SW480 (cell line): ENCODE measurements at places on chromosomes 2 and 18.
A peak's percentile ranks its signal among the peaks of the same experiment; 100 is the strongest.

DNA sequence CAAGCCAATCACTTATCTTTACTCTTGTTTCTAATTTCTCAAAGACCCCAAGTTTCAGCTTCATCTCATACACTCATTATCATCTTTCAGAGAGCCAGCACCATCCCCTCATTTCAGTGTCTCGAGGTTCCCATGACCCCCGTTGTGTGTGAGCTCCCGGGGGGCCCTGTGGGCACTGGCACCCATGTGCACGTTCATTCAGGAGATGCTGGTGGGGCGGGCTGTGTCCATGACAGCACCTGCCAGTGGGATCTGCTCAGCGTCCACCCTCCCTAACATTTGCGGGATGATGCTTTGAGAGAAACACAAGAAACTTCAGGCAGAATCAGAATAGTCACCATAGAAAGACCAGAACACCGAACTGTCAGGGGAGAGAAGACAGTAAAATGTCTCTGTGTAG lies 120.5 kb downstream of the MBP start:
- DNase-seq, result no peak

DNA sequence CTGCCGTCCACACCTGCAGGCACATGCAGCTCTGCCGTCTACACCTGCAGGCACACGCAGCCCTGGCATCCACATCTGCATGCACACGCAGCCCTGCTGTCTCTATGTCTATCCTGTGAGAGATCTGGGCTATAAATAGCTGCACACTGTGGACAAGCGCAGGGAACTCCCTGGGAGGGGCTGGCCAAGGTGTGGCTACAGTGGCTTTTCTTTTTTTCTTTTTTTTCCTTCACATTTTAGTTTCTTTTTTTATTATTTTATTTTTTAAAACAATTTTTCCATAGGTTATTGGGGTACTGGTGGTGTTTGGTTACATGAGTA lies 42.0 kb downstream of the TMEM182 start:
- peak; percentile 62 for DNase-seq

- no peak for DNase-seq
Measured at GRCh38 chr2:85917887-85918795, 29.4 kb upstream of the ST3GAL5 start.

DNA sequence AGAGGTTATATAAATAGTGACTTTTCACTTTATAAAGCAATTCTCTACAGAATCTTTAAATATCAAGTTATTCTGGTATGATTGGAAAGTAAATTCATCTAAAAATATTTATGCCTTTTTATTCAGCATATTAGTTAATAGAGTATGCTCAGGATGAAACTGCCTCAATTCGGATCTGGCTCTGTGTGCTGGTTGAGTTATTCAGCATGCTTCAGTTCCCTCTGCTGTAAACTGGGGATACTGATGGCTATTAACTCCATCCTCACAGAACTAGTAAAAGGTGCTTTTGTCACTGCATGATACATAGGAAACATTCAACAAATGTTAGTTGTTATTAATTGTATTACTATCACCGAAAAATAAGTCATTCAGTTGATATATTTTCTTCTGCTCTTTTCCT lies 250.3 kb downstream of the NRXN1 start:
- no peak for DNase-seq

- no peak for DNase-seq
Measured at GRCh38 chr18:68707646-68708045, 7.3 kb downstream of the TMX3 start.

- DNase-seq, result no peak
Measured at GRCh38 chr18:49400398-49401072, 59.9 kb downstream of the DYM start.

- no peak for DNase-seq
Measured at GRCh38 chr2:239378021-239378917, 22.6 kb downstream of the HDAC4 start.

- DNase-seq, result peak; percentile 84
Measured at GRCh38 chr2:95345563-95346230, 48.5 kb downstream of the KCNIP3 start.

- no peak for DNase-seq
Measured at GRCh38 chr18:34972765-34973414, 68.3 kb upstream of the MAPRE2 start.

DNA sequence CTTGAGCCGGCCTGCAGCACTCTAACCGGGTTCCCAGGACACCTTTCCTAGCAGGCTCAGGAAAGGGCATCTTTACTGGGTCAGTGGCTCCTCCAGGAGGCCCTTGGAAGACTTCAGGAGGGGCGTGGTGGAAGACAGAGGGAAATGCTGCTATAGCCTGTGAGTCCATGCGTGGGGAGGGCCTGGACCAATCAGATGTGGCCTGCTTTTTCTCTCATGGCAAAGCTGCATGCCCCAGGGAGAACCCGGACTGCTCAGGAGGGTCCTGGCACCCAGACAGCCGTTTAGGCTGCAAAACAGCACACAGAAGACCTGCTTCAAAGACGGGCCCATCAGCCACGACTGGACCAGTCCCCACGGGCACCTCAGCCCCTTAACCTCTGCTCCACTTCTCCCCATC lies 84.4 kb downstream of the EIPR1 start:
- DNase-seq, result no peak

DNA sequence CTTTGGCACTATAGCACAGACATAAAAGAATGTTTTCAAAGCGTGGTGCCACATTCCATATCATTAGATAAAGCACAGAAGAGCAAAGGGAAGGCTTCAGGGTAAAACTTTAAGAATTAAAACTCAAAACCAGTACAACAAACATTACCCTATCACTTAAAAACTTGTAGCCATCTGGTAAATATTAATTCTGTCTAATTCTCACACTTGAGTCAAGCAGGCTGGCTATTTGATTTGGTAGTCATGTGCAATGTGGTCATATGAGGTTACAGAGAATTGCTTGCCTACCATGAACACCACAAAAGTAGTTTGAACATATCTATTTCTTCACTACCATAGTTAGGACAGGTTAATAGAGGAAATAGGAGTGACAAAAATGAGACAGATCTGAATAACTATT lies 244.9 kb downstream of the IRS1 start:
- DNase-seq, result no peak

- DNase-seq, result no peak
Measured at GRCh38 chr2:224405412-224405811, 3.5 kb upstream of the FAM124B start.

DNA sequence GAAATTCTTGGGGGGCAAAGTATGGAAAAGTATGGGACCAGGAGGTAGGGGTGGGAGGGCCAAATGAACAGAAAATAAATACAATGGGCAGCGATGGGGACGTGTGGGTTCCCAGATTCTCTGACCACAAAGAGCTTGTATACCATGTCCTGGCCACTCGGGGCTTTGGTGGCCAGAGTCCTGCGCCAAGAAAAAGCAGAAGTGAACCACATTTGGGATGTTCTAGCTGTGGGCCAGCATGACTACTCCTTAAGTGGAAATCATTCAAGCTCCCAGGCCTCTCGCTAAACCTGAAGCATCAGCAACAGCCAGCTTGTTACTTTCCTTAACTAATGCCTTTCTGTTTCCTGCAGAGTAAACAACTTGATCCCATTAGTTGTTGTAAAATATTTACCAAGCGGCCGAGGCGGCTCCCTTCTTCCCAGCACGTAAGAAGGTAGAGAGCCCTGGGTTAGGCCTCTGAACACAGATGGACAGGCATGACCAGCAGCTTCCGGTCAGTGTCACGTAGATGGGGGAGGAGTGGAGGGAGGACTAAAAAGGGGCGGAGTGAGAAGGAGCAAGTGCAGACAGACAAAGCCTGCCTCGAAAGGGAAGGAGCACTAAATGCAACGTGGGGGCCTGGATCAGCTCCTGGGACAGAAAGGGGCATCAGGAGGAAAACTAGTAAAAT lies 88.2 kb downstream of the GALNT14 start:
- no peak for DNase-seq

DNA sequence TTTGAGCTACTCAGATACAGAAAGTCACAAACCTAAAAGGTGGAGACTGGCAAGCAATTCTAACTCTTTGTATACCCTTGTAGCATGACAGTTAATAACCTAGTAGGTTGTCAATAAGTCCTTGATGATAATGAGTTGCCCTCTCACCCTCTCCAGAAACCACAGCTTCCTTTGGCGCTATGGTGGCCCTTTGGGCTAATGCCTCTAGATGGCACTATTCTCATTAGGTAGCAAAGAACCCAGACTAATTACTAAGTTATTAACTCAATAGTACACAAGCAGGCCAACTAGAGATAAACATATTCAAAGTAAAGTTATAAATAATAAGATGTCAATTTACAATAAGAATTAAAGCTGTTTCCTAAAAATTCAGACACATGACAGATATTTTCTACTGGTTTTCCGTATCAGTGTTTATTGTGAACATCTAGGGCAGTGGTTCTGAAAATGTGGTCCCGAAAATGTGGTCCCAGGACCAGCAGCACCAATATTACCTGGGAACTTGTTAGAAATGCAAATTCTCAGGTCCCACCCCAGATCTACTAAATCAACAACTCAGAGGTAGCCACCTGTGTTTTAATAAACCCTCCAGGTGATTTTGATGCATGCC lies 41.1 kb downstream of the LDAH start:
- DNase-seq, result peak; percentile 54

DNA sequence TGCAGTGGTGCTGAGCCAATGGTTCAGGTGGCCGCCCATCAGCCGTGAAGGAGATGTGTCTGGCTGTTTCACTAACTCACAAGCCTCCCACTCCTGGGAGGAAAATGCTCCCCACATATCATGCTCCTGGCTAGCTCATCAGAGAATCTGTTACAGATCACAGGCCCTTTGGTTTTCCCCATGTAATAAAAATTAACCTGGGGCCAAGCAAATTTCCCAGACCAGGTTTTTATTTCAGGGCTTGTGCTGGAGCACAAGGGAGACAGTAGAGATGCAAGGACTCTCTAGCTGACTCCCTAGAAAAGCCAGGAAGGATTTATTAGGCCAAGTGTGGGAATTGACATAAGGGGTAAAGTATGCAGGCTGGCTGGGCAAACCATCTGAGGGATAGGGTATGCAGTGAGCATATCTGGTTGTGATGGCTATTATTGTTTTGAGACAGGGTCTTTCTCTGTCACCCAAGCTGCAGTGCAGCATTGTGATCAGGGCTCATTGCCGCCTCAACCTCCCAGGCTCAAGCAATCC lies 40.6 kb upstream of the CCBE1 start:
- no peak for DNase-seq

DNA sequence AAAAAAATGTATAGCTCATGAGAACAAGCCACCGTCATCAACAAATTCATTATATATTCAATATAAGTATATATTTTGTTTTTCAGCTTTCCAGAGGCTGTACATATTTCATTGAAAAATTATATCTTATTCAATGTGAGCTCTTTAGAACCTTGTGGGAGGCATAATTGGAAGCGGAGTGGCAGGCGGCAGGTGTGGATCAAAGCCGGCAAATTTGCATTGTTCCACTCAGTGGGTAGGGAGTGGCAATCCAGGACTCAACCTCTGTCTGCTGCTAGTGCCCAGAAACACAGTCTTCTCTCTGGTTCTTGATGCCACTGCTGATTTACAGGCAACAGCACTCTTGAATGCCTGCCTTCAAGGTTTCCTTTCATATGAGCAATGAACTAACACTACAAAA lies 46.9 kb downstream of the GCA start:
- peak; percentile 28 for DNase-seq

- DNase-seq, result no peak
Measured at GRCh38 chr2:36960005-36960675, 6.2 kb downstream of the STRN start.

GRCh38 chr2:218129458-218130135 lies 3.8 kb downstream of the CXCR2 start:
- peak; percentile 27 for DNase-seq

DNA sequence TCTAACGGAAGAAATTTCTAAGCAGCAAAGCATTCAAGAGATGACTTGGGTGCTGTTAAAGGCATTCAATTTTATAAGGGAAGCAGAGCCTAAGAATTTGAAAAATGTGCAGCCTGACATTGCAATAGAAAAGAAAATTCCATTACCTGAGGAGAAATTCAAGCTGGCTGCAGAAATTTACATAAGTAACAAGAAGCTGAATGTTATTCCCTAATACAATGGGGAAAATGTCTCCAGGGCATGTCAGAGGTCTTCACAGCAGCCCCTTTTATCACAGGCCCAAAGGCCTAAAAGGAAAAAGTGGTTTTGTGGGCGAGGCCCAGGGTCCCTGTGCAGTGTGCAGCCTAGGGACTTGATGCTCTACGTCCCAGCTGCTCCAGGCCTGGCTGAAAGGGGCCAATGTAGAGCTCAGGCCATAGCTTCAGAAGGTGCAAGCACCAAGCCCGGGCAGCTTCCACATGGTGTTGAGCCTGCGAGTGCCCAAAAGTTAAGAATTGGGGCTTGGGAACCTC lies 306.7 kb downstream of the RDH14 start:
- DNase-seq, result no peak

DNA sequence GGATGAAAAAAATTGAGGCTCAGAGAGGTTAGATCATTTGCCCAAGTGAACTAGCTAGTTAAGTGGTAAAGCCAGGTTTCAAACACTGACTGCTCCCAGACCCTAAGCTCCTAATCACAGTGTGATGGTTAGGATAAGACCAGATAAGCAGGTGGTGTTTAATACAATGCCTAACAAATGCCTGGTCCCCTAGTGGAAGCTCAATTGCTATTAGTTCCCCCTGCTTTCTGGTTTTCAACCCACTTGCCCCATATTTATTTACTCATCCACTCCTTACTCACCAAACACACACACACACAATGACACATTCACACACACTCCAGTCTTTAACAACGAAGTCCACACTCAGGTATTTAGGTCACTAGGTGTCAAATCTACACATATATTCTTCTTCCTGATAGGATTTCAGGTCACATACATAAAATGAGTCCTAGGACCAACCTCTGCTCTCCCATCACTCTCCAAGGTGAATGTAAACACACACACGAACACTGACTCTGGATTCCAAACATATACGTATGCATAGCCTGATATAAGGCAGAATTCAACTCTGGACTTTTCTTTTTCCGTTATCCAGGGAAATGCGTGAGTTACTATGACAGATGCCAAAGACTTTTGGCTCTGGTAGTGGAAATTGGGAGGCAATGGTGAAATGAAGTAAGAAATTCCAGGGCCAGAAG lies 73.6 kb upstream of the TSPYL6 start:
- DNase-seq, result no peak

- DNase-seq, result no peak
Measured at GRCh38 chr2:156563994-156564753, 128.0 kb downstream of the GPD2 start.

- no peak for DNase-seq
Measured at GRCh38 chr2:65075605-65076344, 19.6 kb downstream of the CEP68 start.

DNA sequence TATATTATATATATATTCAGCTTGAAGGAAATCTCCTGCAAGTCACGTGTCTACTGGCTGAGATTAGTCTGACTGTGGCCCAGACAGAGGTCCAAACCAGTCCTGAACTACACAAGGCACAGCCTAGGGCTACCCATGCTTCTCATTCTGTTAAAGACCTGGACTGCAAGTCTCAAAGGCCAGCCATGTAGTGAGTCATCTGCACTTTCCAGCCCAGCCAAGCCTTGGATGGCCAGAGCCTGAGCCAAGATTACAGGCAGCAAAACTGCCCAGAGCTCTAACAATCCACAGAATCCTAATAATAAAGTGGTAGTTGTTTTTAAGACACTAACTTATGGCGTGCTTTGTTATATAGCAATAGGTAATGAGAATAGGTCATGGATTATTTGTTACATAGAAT lies 259.6 kb downstream of the SS18 start:
- no peak for DNase-seq
